Renal cortical epithelial cell (primary cell): ENCODE measurements at places on chromosomes 16 and 17. TPM values are rescaled to one million over a fixed set of nuclear protein-coding genes. Genes with fewer than 3 reads are reported as not detected.

DNA sequence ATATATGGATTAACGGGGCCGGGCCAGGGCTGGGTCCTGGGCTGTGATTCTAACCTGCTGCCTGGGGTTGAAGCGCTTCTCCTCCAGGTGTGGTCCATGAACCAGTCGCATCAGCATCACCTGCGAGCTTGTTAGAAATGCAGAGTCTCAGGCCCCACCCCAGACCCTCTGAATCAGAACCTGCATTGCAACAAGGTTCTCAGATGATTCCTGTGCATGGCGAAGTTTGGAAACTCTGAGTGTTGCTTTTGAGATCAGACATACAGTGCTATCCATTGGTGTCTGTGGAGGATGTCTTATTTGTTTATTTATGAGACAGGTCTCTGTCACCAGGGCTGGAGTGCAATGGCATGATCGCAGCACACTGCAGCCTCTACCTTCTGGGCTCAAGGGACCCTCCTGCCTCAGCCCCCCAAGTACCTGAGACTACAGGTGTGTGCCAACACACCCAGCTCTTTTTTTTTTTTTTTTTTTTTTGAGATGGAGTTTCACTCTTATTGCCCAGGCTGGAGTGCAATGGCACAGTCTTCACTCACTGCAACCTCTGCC lies 99.8 kb downstream of the PITPNC1 start:
- no peak for DNase-seq

DNA sequence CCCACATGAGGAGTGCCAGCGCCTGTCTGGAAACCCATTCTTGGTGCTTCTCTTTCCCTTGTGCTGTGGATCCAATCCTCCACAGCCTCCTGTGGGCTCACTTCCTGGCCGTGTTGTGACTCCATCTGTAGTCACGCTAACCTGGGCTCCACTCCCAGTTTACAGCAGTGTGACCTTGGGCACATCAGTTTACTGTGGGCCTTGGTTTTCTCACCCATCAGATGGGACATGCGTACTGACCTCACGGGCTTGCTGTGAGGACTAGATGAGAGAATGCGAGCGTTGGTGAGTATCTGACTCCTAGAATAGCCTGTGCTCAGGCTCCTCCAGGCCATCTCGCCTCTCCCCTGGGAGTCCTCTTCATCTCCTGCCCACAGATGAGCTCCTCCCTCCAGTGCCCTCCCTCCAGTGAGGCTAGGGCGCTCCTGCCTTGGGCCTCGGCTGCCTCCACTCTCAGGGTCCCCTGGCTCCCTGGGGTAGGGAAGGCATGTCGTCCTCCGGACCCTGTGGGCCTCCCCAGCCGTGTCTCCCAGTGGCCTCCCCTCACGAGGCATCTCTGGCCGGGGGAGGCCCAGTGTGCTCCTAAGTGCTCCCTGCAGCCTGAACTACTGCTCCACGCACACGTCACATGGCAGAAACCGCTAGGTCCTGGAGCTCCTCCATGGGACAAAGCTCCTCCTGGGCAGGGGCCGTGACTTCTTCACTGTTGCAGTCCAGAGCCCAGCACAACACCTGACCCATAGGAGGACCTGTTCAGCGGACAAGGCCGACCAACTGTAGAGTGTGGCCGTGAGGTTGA lies 5.2 kb upstream of the FOXJ1 start:
- DNase-seq, result no peak

DNA sequence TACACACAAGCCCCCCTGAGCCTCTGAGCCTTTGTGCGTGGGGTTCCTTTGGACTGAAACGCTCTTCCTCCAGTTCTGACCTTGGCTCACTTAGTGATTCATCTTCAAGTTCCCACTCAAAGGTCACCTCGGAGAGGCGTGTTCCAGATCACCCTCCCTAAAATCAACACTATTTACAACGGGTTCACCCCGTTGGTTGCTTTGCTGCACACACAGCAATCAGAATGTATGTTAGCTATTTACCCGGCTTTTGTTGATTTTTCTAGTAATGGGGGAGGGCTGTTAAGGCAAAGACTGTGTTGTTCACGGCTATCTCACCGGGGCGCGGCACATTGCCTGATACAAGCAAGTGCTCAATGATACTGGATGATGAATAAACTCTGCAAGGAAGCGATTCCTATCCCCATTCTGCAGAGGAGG lies 977 bp downstream of the NAGPA start:
- no peak for DNase-seq

DNA sequence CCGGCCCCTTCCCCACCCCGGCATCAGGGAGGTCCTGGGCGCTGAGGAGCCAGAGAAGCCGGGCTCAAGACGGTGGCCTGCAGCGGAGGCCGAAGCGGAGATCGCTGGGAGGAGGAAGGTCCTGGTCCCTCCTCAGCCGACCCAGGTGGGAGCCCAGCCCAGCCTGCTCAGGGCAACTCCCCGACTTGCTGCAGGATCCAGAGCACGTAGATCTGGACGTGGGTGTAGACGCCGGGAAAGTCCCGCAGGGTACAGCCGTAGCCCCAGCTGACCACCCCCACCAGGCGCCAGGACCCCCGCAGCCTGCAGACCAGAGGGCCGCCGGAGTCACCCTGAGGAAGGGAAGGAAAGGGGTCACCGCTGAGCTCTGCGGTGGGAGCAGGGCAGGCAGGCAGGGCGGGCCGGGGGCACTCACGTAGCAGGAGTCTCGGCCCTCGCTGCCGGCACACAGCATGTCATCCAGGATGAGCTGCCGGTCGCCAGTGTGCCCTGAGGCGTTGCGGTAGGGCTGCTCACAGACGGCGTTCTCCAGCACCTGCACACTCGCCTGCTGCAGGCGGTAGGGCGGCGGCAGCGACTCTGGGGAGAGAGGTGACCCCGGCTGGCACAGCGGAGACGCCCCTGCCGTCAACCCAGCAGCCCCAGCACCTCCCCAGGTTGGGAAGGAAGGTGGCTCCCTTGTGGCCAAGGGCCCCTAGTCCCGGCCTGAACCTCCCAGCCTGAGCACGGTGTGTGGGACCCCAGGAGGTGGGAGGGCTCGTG lies 5.4 kb downstream of the TPSD1 start:
- no peak for DNase-seq

GRCh38 chr17:19868079-19868395 lies 301 bp upstream of the ULK2 start:
- DNase-seq, result no peak

DNA sequence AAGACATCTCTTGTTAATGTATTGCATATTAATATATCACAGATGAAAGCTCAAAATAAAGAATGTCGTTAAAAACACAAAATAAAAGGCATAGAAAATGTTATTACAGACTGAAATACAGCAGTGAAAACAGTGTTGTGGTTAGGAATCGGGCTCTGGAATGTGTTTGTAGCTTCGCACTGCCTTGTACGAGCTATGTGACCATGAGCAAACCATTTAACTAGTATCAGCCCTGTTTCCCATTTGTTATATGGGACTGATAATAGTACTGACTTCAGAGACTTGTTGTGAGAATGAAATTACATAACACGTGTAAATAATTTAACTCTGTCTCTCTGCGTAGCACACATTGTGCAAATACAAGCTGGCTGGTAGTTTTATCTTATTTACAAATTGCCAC lies 648 bp upstream of the RBFOX1 start:
- no peak for DNase-seq

- DNase-seq, result peak; percentile 23
Measured at GRCh38 chr16:88393034-88393433, 10.3 kb downstream of the ZNF469 start.

- no peak for DNase-seq
Measured at GRCh38 chr17:58117382-58117781, 30.8 kb upstream of the OR4D1 start.

- DNase-seq, result no peak
Measured at GRCh38 chr16:65309354-65309753, 187.5 kb upstream of the CDH11 start.

CRYBA1 gene
- not detected in 2 replicates for total RNA-seq

TLK2 gene
- total RNA-seq, result 43.2 and 85.4 TPM in 2 replicates

DNA sequence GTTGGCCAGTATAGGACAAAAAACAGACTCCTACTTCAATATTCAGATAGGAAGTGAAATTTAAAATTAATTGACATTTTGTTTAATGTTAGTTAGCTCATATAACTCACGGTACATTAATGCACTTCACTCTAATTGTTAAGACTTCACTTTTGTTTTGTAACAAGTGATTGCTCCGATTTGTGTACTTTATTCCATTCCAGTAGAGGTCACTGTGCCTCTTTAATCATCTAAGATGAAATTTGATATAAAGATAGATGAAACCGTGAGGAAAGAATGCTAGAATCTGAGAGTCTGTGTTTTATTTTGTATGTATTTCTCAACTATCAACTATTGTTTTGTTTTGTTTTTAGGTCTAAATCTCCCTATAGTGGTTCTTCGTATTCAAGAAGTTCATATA lies 29.0 kb downstream of the RBBP6 start:
- peak; percentile 34 for DNase-seq

DNA sequence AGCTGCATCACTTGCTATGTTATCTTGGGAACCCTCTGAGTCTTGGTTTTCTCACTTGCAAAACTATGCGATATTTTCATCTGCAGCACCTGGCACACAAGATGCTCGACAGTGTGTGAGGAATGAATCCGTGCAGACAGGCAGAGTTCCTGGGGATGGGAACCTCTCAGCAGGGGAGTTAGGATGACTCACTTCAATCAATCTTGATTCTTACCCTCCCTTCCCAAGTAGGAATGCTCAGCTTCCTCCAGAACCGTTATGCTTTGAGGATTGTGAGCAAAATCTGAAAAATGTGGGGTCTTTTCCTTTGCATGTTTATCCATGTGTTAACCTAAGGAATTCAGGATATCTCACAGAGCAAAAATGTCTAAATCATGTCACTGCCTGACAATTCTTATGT lies 68.9 kb upstream of the HNF1B start:
- peak; percentile 99 for DNase-seq

- DNase-seq, result no peak
Measured at GRCh38 chr17:71234349-71234748, 886.5 kb upstream of the SOX9 start.

HLF gene
- 0.52 and 1.9 TPM in 2 replicates for total RNA-seq

- no peak for DNase-seq
Measured at GRCh38 chr17:76549539-76549938, 9.7 kb downstream of the PRCD start.

SLC5A2 gene
- 0.52 and 0.60 TPM in 2 replicates for total RNA-seq

DNA sequence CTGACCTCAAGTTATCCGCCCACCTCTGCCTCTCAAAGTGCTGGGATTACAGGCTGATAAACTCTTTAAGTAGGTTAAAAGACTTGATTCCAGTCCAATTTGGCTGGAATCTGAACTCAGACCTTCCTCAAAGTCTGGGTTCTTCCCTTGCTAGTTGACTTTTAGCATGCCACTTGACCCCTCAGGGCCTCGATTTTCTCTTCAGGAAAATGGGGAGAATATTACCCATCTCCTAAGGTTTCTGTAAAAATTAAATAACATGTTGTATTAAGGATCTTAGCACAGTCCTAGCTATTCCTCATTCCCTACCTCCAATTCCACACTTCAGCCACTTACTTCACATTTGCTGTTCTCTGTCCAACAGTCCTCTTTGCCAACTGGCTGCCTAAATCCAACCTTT lies 1.9 kb downstream of the GTF3C1 start:
- DNase-seq, result no peak
